GM12878 (cell line): ENCODE measurements at places on chromosomes 7 and 10.

DNA sequence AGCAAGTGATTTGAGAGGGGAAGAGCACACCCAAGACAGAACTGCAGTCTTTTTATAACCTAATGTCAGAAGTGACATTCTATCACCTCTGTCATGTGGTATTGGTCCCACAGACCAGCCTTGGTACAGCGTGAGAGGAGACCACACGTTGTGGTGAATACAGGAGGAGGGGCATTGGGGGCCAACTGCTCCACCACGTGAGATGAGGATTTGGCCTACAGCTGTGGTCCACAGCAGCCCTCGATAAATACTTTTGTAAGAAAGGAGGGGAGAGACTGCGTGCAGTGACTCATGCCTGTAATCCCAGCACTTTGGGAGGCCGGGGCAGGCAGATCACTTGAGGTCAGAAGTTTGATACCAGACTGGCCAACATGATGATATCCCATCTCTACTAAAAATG, 243.1 kb downstream of the FGFR2 start:
- no peak for DNase-seq

DNA sequence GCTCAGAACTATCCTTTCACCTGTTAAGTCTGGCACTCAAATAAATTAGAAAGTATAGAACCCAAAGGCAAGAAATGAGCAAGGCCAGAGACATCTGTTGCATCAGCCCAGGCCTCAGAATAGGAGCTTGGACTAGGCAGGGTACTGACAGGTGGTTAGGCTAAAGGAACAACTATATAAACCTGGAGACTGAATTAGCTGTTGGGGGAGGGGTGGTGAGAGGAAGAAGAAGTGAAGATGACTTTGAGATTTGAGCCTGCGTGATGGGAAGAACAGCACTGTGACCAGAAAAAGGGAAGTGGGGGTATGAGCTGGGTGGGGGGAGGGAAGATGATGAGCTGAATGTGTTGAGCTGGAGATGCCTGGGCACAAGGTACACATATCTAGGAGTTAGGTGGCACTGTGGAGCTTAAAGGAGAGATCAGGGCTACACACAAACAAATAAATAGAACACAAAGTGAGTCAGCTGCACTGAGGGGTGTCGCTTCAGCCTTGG, 244.7 kb downstream of the PTEN start:
- DNase-seq: peak; percentile 94

DNA sequence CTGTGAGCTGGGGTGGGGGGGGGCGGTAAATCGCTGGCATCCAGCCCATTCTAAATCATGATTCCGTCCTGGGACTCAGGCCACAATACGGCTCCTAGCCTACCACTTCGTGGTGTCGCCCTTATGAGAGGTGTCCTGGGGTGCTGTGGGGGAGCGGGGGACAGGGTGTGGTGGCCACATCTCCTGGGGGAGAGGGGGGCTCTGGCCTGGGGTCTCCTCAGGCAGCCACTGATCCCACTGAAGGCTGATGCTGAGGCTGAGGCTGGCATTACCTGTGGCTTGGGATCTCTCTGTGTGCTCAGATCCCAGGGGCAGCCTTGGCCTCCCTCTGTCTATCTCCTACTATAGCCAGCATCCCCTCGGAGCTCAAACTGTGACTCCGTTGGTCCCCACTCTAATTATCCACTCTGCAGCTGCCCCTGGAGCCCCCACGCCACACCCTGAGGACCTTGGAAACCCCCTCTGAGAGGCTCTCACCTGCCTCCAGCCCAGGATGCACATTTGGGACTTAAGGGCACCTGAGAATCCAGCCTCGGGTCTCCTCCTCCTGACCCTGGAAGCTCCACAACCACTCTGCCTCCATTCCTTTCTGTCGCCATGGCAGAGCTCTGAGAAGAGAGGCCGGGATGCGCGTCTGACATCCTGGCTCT, 249.3 kb upstream of the TCERG1L start:
- DNase-seq: no peak

DNA sequence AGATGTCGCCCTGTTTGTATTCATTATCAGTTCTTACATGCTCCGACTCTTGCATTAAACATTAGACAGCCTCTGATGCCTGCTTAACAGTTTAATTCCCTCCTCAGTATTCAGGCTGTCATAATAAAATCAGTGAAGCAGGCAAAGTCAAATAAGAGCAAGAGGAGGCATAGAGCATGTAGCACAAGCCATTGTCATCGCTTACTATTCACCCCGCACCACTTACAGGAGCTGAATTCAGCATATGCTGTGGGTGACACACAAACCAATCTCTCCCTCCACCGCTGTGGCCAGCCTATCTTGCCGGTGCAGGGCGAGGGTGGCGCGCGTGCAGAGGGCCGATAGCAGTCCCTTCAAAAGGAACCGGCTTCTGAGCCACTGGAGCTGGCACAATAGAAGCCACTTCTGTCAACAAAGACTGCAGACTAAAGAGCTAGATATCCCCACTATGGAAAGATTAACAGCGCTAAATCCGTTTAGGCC, 433.2 kb upstream of the MGMT start:
- DNase-seq: no peak

GRCh38 chr7:33107136-33108066, 1.8 kb downstream of the RP9 start:
- no peak for DNase-seq

GRCh38 chr10:100734295-100735086, 10.9 kb upstream of the PAX2 start:
- no peak for DNase-seq

DNA sequence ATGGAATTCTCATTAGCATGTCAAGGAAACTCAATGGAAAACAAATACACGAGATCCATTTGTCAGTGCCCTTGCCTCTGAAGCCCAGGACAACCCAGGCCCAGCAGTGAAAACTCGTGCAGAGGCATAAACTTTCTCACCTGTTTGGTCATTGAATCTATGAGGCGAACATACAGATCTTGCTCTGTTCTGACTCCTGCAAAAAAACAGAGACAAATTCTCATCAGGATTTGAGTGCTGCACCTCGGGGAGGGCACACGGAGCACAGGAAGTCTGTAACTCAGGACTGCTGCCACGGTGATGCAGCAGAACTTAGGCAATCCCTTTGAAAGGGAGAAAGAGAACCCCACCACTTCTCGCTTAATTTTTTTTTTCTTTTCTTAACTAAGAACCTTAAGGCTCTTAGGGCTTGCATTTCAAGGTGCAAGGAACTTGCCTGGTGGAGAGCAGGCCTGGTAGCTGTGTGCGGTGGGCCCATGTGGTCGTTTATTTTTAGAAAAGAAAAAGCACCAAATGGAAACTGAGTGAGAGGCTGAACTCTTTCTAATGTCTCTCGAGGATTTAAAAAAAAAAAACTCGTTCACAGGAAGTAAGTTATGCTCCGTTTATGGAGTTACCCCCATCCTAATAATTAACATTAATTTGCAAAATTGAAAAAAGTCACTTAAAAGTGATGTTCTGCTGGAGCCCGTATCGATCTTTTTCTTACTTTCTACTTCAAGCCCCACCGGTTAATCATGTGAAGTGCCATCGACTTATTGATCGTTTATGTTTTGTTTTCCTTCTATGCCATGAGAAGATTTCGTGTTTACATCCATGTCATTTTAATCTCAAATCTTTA, 1.8 kb downstream of the EBF3 start:
- no peak for DNase-seq

GRCh38 chr7:137967143-137968018, 34.5 kb downstream of the CREB3L2 start:
- no peak for DNase-seq

DNA sequence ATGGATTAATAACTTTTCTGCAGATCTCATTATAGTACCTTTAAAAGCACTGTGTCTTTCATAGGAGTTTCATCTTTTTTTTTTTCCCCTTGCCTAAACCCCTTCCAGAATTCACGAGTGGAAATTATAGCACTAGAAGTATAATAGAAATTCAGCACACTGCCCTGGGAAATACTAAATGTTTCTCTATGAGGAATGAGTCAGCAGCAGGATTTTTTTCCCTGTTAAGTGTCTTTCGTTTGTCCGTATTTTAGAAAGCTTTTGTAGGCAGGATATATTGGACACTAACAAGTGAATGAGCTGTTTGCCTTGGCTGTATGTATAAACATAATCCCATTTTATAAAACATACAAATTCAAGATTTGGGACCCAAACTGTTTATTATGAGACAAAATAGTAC, 105.8 kb downstream of the EXOC4 start:
- DNase-seq: no peak

DNA sequence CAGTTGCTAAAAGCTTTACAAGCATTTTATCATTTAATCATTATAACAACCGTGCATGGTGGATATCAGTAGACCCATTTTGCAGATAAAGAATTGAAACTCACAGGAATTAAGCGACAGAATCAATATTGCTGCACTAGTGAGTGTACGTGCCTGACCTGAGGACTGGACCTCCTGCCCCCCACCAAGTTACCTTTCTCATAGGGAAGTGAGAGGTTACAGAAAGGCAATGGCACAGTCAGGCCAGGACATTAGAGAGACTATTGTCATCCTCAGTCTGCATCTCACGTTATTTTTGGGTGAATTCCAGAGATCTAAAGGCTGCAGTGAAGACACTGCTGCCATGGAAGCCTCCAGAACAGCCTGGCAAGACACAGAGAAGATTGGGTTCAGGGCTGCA, 80.9 kb downstream of the WDFY4 start:
- peak; percentile 34 for DNase-seq

DNA sequence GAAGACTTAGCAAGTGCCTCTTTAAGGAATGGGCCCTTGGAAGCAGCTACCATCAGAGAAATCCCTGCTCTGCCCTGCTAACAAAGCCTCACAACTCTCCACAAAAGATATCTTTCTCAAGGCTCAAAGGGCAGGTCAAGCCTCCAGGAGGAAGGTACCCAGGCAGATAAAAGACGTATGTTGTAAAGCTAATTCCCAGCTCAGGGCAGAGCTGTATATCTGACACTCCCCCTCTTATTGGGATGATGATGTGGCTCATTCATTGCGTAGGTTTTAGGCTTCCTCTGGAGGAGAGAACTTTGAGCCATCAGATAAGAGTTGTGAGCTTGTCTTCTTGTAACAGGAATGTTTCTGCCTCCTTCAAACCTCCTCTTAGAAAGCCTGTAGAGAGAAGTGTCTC, 145.4 kb downstream of the CALN1 start:
- DNase-seq: no peak

- DNase-seq: peak; percentile 50
Measured at GRCh38 chr7:36736090-36736898, 12.0 kb upstream of the AOAH start.

DNA sequence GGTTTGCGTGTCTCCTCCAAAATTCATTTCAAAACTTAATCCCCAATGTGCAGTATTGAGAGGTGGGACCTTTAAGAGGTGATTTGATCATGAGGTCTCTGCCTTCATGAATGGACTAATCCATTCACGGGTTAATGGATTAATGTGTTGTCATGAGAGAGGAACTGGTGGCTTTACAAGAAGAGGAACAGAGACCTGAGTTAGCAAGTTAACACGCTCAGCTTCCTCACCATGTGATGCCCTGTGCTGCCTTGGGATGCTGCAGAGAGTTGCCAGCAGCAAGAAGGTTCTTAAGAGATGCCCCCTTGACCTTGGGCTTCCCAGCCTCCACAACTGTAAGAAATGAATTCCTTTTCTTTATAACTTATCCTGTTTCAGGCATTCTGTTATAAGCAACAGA, 3.7 kb upstream of the TCTN3 start:
- peak; percentile 63 for DNase-seq

GRCh38 chr10:103512591-103513379, 19.3 kb downstream of the NEURL1 start:
- DNase-seq: no peak

GRCh38 chr10:25843551-25844170, 90.4 kb upstream of the MYO3A start:
- no peak for DNase-seq

- DNase-seq: no peak
Measured at GRCh38 chr7:117229350-117229749, 93.5 kb downstream of the WNT2 start.

- no peak for DNase-seq
Measured at GRCh38 chr10:119644205-119644814, 6.9 kb upstream of the BAG3 start.

DNA sequence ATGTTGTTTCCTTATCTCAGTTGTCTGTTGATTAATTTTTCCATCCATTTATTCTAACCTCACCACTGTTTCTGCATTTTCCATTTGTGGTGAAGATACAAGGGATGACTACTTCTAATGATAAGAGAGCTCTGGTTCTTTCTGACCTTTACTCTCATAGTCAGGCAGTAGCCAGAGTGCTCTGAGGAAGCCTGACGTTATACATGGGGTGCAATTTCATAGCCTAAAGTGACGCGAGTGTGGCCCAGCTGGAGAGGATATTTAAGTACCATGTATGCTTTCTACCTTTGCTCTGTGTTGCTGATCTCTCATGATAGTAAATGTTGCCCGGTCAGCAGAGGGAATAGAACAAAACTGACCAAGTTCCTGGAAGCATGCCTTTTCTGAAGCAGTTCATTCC, 33.9 kb upstream of the CYCS start:
- no peak for DNase-seq

DNA sequence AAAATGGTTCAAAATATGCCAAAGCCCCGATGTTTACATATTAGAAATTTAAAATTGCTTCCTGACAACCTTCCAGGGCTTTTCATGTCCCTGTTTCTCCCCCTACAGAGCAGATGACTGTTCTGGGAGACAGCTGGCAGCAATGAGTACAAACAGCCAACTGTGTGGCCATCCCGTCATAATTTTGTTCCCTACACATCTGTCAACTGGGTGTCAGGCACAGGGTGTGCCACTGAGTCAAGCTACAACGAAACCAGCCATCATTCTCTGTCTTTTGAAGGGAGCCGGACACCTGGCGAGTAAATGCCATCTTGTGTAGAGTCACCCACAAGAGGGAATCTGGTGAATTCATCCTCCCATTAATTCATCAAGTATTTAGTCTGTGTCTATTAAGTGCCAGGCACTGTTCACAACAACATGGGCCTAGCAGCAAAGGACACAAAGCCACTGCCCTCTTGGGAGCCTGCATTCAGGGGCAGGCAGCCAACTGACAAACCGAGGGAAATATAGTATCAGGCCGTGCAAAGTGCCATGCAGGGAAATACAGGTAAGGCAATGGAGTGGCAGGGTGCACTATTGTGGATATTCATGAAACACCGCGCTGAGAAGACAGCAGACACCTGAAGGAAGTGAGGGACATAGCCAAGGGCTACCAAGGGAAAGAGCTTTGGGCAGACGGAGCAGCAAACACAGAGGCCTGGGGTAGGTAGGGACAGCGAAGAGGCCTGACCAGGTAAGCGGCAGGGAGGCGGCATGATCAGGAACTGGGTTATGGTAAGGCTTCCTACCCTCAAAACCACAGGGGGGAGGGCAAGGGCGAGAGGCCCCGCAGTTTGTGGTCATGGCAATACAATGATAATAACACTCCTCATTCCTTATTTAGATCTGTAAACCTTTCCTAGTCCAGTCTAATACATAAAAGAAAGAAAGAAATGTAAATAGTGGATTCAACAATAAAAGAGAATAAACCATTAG, 213.6 kb downstream of the FAM107B start:
- no peak for DNase-seq

DNA sequence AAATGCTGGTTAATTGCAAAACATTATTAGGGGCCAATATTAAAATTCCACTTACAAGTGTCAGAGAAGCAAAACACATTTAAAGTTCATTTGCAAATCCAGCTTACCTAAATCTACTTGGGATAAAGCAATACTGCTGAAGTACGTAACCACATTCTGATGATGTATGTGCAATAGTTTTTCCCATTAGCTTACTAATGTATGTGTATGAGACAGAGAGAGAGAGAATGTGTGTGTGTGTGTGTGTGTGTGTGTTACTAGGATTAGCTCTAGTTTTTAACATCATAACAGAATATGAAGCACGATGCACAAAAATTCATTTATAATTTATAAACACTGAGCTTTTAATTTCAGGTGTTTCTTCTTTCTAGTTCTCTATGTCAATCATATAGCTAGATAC, 1074.2 kb upstream of the C7orf33 start:
- no peak for DNase-seq

GRCh38 chr10:31419394-31420063, 100.5 kb downstream of the ZEB1 start:
- no peak for DNase-seq
